ENCODE measurements at places on chromosomes 7 and 10. TPM values are rescaled to one million over a fixed set of nuclear protein-coding genes. Genes with fewer than 3 reads are reported as not detected.

The APBB1IP gene
- 67.0 TPM for total RNA-seq

The PPA1 gene
- 254 TPM for total RNA-seq

The WIPF3 gene
- total RNA-seq: not detected

DNA sequence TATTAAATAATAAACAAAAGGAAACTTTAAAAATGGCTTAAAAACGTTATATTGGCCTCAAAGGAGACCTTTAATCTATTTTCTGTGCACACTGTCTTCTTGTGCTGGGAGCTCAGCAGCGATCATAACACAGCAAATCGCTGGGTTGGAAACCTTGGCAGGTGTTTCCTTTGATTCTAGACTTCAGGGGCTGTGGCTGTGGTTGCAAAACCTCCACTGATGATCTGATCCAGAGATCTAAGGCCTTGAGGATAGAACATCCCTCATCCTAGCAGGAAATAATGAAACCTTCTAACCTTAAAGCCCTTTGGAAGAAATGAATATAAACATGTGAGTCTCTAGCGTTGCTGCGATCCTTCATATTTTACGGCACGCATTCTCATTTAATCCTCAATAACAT, 29.8 kb downstream of the CDHR3 start:
- H3K27ac ChIP-seq: no peak overlapping the region
- no peaks in the 10 kb centered on the region for H3K4me1 ChIP-seq
- no peak for DNase-seq
- no peaks in the 10 kb centered on the region for H3K27me3 ChIP-seq

DNA sequence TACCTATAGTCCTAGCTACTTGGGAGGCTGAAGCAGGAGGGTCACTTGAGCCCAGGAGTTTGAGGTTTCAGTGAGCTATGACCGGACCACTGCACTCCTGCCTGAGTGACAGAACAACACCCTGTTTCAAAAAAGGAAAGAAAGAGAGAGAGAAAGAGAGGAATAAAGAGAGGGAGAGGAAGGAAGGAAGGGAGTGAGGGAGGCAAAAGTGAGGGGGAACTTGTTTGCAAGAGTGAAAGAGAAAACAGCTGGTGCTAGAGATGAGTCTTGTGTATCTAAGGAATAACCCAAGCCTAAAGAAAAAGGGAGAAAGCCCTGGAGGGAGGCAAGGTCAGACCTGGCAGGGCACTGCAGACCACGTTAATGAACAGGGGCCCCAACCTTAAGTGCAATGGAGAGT, 4.8 kb upstream of the NT5C2 start:
- peaks cover 4% of the 10 kb centered on the region for H3K4me1 ChIP-seq
- DNase-seq: no peak
- no peaks in the 10 kb centered on the region for H3K27me3 ChIP-seq
- no peak overlapping the region for H3K27ac ChIP-seq
- no peak overlapping the region for H3K4me3 ChIP-seq

DNA sequence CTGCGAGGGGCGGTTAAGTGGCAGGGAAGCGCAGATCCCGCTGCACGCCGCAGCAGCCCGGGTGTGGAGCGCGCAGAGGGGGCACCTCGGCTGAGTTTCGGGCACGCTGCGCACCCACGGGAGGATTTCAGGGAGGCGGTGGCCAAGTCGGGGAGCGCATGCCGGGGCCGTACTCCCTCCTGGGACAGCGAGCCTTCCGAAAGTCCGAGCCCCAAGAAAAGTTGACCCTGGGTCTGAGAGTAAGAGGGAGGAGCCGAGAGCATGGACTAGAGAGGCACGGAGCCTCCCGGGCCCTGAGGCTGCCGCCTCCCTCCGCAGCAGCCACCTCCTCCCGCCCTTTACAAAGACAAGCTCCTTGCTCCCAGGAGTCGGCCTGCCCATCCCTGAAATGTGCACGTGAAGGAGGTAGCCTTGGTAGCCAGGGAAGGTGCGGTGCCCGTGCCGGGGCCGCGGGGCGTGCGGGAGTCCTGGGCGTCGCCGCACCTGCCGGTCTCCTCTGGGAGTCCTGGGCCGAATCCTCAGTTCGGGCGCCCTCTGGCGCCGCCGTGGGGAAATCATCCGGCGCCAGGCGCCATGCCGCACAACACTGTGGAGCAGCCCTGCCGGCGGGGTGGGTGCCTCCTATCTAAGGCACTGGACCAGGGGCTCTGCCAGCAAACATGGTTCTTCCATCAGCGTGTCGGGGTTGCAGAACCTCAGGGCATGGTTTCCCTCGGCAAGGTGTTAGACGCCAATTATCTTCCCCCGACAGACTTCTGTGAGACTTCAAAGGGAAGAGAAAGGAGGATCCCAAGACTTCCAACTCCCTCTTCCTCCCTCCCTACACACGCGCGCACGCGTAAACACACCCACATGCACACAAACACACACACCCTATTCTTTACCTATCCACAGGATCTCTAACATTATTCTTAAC, 104.0 kb downstream of the TRIL start:
- peaks cover 1% of the 10 kb centered on the region for H3K27me3 ChIP-seq
- H3K27ac ChIP-seq: no peak overlapping the region
- peak overlapping the region; percentile 74 for H3K4me3 ChIP-seq
- 0 out of 2 replicates have a peak, but pooled peaks cover 3% of the 10 kb centered on the region for H3K4me1 ChIP-seq
- H3K36me3 ChIP-seq: no peaks in the 10 kb centered on the region
- DNase-seq: peak; percentile 26

- H3K4me1 ChIP-seq: no peaks in the 10 kb centered on the region
- H3K4me3 ChIP-seq: no peak overlapping the region
- H3K36me3 ChIP-seq: no peaks in the 10 kb centered on the region
- H3K27ac ChIP-seq: no peak overlapping the region
These were observed 54.8 kb upstream of the RAB11FIP2 start for GRCh38 chr10:118101501-118101900.

Measured in GM12878 (cell line).